ENCODE measurements at places on chromosomes 5 and 9.

DNA sequence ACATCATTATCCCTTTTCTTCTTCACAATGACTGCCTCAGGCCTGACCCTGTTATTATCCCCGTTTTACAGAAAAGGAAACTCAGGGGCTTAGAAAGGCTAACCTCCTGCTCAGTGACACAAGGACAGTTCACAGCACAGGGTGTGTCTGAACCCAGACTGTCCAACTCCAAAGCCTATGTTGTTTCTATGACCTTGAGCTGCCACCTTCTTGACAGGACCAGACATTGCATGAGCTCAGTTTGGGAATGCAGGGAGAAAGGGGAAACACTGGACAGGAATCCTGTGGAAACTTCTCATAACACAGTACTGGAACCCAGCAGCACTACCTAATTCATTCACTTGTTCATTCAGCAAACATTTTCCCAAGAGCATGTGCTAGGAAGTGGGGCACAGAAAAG, 472.8 kb downstream of the CDK5RAP2 start:
- ATAC-seq, result no peak

- no peak for ATAC-seq
Observed at GRCh38 chr9:116362493-116362892, 208.9 kb downstream of the PAPPA start.

DNA sequence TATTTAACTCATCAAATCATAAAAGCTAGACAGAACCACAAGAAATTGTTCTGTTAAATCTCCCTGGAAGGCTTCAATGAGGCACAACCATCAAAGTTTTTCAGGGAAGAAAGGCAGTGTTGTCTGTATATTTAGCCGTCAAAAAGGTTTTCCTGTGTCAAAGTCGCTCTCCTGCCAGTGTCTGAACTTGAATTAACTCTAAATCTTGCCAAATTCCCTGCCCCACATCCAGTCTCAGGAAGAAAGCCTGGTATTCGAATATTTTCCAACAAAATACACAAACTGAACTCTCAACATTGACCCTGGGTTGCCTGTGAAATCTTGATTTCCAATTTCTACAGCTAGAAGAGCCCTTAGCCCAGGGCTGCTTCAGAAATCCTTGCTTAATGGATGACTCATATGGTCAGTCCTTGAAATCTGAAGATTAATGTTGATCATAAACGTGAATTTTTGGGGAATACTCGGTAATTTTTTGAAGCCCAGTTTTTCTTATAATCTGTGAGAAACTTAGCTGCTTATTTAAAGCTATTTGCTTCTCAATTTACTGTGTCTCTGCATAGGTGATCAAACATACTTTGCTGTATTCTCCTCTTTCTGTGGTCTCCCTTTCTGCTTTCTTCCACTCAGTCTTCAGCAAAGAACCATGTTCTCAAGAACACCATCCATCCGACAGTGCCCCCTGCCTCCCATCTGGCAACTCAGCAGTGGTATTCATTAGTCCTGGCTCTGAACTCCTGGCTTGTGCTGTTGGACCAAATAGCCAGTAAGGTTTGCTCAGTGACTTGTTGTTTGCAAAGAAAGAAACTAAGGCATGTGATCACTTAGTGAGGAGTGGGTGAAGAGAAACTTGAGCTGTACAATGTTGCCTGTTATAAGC, 58.9 kb downstream of the NREP start:
- peak; percentile 82 for ATAC-seq

GRCh38 chr5:108367679-108368334, 14.1 kb downstream of the FBXL17 start:
- ATAC-seq, result no peak

DNA sequence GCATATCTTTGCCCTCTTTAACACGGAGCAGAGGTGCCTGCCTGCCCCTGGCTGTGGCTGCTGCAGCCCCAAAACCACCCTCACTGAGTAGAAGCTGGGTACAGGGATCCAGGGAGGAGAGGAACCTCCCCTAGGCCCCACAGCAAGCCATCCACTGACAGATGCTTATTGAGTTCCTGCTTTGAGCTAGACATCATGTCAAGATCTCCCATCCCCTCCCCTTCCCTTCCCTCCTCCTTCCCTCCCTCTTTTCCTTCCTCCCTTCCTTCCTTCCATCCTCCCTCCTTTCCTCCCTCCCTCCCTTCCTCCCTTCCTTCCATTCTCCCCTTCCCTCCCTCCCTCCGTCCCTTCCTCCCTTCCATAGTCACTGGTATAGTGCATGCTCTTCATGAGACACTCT, 29.3 kb downstream of the GOLGA2 start:
- ATAC-seq, result no peak

DNA sequence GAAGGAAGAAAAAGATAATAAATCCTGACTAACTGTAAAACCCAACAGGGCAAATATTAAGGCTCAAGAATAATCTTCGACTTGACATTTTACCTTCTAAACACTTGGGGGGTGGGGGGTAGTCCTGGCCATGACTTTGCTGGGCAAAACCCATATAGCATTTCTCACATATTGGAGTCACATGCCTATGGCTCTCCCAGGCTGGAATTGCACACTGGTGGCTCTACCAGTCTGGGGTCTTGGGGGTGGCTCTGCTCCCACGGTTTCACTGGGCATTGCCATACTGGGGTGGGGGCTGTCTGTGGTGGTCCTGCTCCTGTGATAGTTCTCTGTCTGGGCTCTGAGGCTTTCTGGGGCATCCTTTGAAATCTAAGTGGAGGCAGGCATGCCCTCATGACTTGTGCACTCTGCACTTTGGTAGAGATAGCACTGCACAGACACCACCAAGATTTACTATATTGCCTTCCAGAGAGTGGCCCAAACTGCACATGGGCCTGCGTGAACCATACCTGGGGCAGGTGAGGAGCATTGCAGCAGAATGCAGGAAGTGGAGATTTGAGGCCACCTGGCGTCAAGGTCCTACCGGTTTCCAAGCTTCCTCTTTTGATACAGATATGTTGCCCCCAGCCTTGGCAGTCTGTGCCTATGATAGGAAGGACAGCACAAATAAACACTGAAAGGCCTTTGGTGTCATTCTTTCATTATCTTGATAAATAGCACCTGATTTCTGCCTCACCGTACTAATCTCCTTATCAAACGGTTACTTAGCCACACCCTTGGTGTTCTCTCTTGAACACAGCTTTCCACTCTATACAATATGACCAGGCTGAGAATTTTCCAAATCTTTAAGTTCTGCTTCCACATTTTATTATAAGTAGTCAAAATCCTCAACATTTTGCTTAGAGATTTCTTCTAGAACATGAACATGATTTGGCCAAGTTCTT, 29.8 kb downstream of the BAAT start:
- no peak for ATAC-seq

DNA sequence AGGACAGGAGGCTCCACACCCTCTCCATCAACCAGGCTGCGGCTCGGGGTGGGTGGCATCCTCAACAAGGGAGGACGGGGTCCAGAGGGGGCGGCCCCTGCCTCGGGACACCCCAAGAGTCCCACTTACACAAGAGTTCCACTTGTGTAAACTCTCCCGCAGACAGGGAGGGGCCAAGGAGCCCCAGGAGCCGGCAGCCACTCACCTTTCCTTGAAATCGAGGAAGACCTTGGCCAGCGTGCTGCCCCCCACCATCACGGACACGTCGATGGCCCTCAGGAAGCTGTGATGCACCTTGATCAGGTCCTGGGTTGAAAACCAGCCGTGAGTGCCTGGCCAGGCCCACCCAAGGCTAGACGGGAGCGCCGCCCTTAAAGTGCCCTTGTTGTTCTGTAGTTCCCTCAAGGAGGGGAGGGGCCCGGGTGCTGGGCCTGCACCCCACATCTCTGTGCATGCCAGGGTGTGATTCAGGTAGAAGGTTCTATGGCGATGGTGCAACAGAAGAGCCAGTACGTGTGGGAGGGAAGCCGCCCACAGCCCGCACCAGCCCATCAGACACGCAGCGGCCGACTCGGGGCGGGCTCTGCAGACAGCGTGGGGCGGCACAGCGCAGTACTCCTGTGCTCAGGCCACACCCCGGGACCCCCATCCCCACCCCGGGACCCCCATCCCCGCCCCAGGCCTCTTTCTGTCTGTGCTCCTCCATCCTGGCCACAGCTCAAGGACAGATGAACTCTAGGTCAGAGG, 67.9 kb upstream of the SARDH start:
- ATAC-seq, result no peak

GRCh38 chr5:31682851-31683250, 43.9 kb downstream of the PDZD2 start:
- no peak for ATAC-seq

- no peak for ATAC-seq
Observed at GRCh38 chr9:70352802-70353201, 61.7 kb downstream of the KLF9 start.

DNA sequence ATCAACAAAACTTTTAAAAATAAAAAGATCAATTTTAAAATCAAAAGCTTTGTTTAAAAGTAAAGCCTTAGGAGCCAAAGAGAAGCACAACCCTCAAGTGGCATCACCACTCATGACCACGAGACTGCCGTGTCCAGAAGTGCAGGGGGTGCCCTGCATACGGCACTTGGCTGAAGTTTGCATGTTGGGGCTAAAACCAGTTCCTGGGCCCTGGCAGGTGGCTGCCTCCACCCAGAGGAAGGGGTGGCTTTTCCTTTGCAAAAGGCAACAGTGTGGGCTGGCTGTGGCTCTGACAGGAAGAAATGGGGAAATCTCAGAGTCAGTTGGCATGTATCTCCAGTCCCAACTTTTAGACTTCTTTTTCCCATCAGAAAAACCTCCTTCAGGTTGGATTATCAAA, 15.3 kb downstream of the TRMO start:
- ATAC-seq, result no peak

DNA sequence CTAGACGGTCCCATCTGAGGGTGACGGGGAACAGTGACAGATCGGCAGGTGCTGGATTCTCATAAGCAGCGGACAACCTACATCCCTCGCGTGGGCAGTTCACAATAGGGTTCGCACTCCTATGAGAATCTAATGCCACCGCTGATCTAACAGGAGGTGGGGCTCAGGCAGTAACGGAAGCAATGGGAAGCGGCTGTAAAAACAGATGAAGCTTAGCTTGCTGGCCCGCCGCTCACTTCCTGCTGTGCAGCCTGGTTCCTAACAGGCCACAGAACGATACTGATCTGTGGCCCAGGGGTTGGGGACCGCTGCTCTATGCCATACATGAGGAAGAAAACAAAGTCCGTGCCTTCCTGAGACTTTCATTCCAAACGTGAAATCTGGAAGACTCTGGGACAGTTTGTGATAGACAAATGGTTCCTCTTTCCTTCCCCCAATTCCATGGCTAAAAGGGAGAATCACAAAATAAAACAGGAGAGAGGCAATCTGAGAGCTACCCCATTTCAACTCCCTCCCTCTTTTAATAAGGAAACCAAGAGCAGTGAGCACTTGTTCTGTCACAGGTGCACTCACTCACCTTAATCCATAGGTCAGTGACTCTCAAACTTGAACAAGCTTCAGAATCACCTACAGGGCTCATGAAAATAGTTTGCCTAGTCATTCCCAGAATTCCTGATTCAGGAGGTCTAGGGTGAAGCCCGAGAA, 12.1 kb downstream of the PDCL start:
- no peak for ATAC-seq

GRCh38 chr5:174935854-174936474, 211.6 kb downstream of the MSX2 start:
- ATAC-seq, result peak; percentile 91

- no peak for ATAC-seq
Observed at GRCh38 chr5:132478366-132478871, 12.2 kb downstream of the IRF1 start.

DNA sequence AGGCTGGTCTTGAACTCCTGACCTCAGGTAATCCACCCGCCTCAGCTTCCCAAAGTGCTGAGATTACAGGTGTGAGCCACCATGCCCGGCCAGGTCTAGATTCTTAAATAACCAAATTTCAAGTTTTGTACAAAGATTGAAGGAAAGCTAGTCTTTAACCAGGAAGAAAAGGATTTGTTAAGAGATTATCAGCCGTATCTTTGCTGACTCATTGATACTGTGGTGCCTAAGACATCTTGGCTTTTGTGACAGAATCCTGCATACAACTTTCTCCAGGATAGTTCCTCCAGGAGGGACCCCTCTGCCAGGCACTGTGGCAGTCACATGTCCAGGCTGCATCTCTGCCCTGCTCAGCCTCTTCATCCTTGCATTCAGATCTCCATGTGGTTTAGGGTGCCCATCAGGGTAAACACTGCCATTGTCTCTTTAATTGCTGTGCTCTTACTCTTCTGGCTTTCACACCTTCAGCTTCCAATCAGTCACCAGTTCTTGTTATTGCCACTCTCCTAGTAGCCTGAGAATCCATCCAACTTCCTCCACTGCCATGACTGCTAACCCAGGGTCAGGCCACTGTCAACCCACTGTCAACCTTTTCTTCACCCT, 10.0 kb downstream of the MAP3K1 start:
- no peak for ATAC-seq

- no peak for ATAC-seq
Observed at GRCh38 chr5:108862211-108862610, 114.5 kb downstream of the FER start.

GRCh38 chr9:71858102-71858798, 52.7 kb downstream of the ABHD17B start:
- no peak for ATAC-seq

GRCh38 chr5:848671-849111, 2.1 kb downstream of the ZDHHC11 start:
- ATAC-seq, result no peak
